Fibroblast of lung (primary cell): ENCODE measurements at places on chromosomes 6 and 20. TPM values are rescaled to one million over a fixed set of nuclear protein-coding genes. Genes with fewer than 3 reads are reported as not detected.

The IL17A gene
- total RNA-seq, result not detected in 2 replicates

The HLA-DQA2 gene
- not detected in 2 replicates for total RNA-seq

DNA sequence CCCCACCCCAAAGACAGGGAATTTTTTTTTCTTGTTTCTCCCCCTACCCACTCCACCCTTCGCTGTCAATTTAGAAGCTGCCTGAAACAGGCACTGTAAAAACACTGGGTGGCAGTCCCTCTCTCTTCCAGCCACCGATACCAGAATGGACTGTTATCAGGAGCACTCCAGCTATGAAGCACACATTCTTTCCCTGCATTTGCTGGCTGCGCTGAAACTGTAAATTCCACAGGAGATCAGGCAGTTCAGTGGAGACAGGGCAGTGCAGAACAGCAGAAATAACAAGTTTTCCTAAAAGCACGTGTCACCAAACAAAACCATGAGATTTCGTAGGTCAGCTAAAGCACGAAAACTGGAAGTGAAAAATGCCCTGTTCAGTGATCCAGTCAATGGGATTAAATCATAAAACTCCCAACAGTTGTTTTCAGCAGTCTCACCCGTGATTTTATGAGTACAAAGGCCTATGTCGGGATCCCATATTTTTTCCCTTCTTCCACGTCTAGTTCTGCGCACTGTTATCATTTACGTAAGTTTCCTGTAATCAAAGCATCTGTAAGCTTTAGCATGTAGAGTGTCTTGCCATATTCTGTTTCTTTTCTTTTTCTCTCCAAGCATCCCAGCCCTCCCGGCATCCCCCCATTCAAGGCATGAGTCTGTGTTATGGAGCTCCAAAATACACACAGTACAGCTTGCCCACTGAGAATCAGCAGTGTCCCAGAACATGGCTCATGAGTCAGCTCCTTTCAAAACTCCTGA lies 359.9 kb upstream of the EPHA7 start:
- DNase-seq, result peak; percentile 34

DNA sequence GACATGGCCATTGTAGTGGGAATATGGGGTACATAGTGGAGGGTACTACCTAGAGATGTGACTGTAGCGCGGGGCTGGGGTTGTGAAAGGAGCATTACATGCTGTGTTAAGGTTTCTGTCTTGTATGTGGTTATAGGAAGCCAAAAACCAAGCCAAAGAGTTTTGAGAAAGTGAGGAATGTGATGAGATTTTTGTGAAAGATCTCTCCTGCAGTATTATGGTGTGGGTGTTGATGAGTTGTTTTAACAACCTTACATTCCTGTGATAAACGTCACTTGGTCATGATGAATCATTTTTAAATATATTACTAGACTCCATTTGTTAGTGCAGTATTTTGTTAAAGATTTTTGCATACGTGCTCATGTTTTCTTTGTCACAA lies 48.9 kb downstream of the ZFAND3 start:
- DNase-seq, result no peak

DNA sequence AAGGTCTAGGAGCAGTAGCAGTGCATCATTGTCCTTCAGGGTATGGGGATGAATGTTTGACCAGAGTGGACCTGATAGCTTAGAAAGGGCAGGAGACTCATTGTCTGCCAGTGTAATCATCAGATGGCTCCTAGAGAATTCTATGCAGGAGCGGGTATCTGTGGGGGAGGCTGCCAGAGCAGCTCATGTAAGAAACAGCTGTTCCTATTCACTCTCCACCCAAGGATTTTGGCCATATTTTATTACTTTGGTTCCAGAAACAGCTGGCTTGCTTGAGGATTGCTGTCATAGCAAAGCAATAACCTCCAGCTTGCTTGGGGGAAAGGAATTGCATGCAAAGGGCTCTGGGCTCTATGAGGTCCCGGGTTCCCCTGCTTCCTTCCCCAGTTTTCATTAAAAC lies 44.1 kb downstream of the RALY start:
- peak; percentile 92 for DNase-seq

DNA sequence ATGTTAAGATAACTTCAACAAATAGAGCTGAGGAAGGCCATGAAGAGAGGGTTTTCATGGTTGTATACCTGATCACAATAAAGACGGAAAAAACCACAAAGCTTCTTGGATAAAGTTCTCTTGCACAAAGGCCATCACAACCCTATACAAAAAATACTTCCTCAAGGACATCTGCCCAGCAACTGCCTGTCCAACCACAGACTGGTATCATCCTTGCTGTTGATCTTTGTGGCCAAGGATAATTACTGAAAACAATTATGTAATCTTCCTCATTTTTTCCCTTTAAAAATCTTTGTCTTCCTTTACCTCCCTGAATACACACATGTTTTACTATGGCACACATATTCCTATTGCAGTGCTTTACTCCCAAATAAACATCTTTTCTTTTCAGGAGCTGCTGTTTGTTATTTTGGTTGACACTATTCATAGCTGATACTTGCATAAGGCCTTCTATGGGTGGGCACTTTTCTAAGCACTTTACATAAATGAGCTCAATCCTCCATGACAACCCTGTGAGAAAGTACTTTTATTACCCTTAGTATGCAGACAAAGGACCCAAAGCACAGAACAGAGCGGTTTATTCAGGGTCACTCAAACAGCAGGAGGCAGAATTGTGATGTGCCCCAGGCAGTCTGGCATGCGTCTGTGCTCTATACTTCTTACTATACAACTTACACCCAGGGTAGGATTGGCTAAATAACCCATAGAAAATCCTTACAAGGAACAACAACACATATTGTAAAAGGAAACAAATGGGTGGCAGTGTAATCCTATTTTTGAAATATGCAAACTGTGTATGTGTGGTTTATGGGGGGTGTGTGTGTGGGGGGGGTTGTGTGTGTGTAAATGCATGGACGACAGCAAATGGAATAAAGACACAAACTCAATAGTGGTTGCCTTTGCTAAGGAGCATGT lies 35.1 kb downstream of the SNRNP48 start:
- DNase-seq, result no peak

DNA sequence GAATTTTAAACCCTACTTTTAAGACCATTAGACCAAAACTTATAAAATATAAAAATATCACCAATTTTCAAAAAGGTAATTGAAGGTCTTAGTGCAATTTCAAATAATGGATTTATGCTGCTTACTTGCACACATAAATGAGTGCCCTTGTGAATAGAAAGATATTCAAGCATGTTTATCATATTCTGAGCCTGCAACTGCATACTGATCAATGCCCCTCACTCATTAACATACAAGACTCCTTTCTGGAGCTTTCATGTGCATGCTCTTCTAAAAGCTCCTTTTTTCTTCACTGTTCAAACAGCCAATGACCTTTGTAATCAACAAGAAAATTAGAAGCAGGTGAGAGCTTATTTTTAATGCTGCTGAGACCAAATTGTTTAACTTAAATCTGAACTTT lies 1139.3 kb downstream of the HACE1 start:
- no peak for DNase-seq

DNA sequence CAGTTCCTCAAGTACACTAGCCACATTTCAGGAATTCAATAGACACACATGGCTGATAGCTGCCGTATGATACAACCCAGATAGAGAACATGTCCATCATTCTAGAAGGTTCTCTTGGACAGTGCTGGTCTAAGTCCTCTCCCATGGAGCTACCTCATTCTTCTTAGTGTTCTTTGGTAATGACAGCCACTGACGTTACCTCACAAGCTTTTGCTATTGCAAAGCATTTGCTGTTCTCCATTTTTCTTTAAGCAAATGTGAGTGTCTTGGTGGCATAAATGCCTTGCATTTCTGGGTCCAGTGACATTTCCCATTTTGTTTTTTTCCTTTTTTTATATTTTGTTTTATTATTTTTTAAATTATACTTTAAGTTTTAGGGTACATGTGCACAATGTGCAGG lies 8.3 kb upstream of the CEBPB start:
- DNase-seq, result no peak

DNA sequence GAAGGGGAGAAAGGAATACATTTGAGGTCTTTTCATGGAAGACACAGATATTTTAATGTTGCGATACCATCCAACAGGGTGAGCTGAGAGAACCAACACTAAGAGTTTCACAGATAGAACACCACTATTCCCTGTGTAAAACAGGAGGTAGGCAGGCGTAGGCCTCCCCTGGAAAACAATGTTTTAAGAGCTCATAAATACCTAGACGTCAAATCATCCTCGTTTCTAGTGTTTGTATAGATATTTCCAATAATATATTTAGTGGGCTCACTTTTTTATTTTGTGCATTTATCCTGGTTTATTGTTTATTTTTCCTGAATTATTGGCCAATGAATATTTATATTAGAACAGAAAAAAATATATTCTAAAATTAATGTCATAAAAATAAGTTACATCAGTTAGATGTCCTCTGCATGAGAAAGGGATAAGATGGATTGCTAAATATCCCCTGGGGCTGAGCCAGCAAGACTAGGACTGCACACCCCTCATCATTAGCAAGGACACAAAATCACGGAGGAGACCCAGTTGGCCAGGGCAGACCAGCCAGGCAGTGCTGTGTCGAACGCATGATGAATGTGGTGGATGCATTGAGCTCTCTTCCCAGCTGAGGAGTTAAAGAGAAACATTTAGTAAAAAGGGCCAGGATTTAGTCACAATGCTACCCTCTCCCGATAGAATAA lies 380.5 kb downstream of the C6orf118 start:
- no peak for DNase-seq

DNA sequence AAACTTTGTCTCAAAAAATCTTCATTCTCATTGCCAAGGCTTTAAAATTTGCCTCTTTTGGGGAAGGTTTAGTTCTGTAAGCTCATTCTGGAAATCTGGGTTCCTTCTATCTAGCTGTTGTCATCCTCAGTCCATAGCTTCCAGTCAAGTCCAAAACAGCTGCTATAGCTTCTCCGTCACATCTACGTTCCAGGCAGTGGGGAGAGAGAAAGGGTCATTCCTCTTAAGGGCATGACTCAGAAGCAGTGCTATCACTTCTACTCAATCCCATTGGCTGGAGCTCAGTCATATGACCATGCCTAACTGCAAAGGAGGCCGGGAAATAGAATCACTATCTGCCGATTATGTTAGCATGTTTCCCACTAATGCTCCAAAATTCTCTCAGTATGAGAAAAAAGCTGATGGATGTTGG lies 141.4 kb upstream of the PTPN1 start:
- DNase-seq, result peak; percentile 70

- peak; percentile 74 for DNase-seq
Observed at GRCh38 chr6:118581489-118581959, 33.4 kb downstream of the PLN start.
